ENCODE measurements at places on chromosomes 2 and 18.

DNA sequence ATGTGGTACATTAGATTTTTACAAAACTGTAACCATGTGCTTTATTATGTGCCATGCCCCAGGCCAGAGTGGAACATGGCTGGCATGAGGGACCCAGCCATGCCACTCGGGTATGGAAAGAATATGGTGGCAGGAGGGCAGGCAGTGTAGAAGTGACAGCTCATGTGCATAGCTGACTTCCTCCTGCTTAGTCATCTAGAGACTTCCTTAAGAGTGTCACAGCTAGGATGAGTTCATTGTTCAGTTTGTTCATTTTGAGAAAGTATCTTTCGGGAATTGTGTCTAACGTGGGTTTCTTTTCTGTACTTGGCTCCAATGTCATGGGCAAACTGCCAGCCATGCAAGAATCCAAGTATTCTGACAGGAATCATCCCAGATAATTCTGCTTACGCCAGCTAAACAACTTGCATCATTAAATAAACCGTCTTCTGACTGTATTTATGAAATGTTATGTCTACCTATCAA, 94.3 kb upstream of the ITGB6 start:
- no peak for DNase-seq

DNA sequence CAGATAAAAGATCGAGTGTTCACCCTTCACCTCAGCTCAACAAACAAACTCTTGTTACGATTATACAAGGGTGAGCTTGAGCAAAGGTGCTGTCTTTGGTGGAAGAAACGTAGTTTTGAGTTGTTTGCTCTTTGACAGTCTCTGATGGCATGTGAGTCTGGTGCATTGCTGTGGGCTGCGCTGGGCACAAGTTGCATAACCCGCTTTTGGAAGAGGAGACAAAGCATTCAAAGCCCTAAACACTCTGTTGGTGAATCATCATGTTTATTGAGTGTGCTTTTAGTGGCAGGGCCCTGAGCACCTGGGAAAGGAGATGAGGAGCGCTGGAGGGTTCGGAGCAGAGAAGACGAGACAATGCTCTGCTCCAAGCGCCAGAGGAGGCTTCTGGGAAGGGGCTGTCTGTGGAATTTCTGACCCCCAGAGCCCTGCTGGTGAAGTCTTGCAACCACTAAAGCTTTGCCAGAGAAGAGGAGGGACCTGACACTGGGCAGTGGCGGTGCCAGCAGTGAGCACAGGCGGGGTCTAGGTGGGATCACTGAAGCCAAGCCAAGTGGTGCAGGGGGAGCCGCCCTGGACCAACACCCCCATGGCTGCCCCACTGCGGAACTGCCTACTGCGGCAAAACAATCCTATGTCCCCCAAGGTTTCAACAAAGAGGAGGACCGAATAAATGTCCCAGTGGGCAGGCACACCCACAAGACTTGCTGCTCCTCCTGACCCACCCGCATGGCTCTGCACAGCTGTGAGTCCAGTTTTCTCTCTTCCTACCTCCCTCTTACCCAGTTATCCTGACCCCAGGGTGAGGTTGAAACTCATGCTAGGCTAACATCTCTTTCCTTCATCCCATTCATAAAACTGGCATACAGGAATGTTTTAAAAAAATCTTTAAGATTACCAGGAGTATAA, 64.0 kb downstream of the TNFRSF11A start:
- no peak for DNase-seq

DNA sequence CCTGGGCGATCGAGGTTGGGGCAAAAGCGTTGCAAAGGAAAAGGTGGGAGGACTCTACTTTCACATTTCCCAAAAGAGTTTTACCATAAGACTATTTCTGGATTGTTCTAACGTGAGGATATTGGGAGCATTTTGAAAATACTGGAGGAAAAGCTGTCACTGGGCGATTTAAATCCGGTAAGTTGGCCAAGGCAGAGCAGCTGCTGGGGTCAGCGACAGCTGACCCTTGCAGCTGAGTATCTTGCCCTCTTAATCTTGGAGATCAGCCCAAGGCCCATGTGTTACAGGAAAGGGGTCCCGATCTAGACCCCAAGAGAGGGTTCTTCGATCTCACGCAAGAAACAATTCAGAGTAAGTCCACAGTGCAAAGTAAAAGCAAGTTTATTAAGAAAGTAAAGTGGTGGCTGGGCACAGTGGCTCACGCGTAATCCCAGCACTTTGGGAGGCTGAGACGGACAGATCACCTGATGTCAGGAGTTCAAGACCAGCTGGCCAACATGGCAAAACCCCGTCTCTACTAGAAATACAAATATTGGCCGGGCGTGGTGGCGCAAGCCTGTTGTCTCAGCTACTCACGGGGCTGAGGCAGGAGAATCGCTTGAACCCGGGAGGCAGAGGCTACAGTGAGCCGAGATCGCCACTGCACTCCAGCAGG, 964 bp upstream of the ST3GAL5 start:
- DNase-seq, result no peak

GRCh38 chr2:210387074-210387473, 72.1 kb upstream of the MYL1 start:
- DNase-seq, result no peak

DNA sequence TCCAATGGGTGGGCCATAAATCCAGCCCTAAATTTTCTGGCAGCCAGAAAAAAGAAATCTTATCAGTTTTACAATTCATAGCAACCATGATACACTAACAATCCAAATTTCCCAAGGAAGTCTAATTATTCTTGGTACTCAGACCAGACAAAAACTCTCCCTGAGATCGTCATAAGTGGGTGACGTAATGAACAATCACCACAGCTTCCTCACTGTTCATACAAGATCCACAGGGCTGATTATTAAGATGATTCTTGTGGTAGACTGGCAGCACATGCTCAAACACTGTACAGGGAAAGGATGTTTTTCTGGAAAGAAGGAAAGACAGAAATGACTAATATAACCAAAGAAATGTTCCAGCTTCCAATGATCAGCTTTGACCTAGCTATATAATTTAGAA, 178.3 kb upstream of the CRIM1 start:
- no peak for DNase-seq

DNA sequence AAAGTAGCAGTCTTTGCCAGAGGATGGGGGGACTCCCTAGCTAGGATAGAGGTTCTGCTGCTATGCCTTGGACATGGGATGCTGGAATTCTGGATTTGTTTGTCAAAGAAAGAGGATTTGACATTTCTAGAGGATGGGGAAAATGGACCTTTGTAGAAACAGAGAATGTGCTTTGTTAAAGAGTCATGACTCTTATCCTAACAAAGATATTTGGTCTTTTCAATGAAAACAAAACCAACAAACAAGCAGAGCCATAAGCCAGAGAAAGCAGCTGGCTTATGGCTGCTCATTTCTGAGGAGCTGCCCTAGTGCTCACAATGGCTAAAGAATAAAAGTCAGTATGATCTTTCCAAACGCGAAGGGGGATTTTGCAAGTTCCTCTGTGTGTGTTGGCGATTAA, 40.8 kb upstream of the MAPRE2 start:
- no peak for DNase-seq

- DNase-seq, result no peak
Observed at GRCh38 chr2:26640331-26640745, 828 bp downstream of the CIB4 start.

DNA sequence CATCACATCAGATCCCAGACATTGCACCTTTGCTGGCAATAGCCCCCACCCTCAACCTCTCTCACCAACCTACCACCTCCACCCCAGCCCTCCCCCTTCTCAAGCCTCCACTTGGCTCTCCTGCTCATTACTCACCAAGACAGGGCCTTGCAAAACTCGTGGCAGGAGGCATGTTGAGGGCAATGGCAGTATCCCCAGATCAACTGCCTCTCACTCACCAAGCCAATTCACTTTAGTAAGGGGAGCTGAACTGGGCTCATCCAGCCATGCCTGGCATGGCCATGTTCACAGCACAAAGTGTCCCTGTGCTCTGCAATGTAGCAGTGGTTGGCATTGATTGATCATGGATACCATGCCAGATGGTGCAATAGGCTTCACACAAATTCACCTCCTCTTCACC, 46.3 kb upstream of the TEX51 start:
- no peak for DNase-seq

GRCh38 chr2:218320704-218321336, 28.5 kb upstream of the TMBIM1 start:
- no peak for DNase-seq

GRCh38 chr2:206876216-206876860, 63.0 kb upstream of the CPO start:
- DNase-seq, result no peak

GRCh38 chr18:13218368-13218991, at the start of gene LDLRAD4:
TSS of gene LDLRAD4 (plus strand) at chr18:13218760.
- no peak for DNase-seq

GRCh38 chr2:189020179-189020578, 46.0 kb downstream of the COL3A1 start:
- no peak for DNase-seq

GRCh38 chr2:156884216-156884615, 373.3 kb upstream of the GALNT5 start:
- DNase-seq, result no peak

GRCh38 chr2:69118609-69119008, 105.6 kb downstream of the ANTXR1 start:
- DNase-seq, result no peak

GRCh38 chr2:218009231-218009630, 6.4 kb upstream of the TNS1 start:
- no peak for DNase-seq

DNA sequence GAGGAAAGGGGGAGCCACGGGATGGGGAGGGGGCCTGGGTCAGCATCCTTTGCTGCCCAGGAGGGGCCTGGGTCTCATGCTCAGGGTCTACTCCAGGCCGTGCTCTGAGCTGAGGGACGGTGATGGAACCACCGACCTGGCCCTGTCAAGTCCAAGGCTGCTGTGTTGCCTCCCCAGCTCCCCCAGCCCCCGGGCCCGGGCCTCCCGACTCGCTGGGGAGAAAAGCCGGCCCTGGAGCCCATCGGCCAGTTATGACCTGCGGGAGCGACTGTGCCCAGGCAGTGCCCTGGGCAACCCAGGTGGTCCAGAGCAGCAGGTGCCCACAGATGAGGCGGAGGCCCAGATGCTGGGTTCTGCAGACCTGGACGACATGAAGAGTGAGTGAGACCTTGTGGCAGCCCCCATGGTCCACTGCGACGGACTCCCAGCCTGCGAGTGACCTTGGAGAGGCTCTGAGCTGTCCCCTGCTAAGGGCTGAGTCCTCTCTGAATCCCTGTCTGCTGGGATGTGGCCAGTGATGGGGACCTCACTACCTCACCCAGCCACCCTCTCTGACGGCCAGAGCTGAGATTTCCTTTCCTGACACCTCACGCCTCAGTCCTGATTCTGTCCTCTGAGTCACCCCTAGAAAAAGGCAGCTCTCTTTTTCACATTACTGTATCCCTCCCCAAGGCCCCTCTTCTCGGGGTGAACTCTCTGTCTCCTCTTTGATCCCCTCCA, 2.7 kb downstream of the SLC4A3 start:
- no peak for DNase-seq

- DNase-seq, result no peak
Observed at GRCh38 chr18:57150828-57151227, 3.9 kb downstream of the BOD1L2 start.

GRCh38 chr18:75090336-75090735, 118.6 kb downstream of the PTGR3 start:
- DNase-seq, result no peak

- DNase-seq, result no peak
Observed at GRCh38 chr2:10471955-10472354, 23.8 kb upstream of the ODC1 start.

- DNase-seq, result no peak
Observed at GRCh38 chr18:70576276-70577022, 287.6 kb downstream of the SOCS6 start.

- DNase-seq, result no peak
Observed at GRCh38 chr2:31329081-31329625, 85.4 kb downstream of the XDH start.

DNA sequence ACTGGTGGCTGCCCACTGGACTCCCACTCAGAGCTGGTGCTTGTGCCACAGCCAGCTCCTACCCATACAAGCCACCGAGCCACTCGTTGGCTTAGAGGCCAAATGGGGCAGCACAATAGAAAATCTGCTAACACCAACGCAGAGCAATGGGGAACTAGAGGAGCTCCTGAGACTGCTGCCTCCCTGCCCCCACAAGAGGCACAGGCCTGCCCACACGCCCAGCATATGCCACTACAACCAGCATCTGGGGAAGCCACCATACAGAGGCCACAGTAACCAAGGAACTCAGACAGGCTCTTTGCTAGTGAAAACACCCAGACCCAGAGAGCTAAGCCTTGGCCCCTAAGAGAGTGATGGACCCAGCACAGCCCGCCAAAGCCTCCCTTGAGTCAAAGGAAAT, 231.2 kb upstream of the RAB6C start:
- DNase-seq, result no peak

GRCh38 chr18:22552254-22552653, 134.5 kb upstream of the CTAGE1 start:
- no peak for DNase-seq

DNA sequence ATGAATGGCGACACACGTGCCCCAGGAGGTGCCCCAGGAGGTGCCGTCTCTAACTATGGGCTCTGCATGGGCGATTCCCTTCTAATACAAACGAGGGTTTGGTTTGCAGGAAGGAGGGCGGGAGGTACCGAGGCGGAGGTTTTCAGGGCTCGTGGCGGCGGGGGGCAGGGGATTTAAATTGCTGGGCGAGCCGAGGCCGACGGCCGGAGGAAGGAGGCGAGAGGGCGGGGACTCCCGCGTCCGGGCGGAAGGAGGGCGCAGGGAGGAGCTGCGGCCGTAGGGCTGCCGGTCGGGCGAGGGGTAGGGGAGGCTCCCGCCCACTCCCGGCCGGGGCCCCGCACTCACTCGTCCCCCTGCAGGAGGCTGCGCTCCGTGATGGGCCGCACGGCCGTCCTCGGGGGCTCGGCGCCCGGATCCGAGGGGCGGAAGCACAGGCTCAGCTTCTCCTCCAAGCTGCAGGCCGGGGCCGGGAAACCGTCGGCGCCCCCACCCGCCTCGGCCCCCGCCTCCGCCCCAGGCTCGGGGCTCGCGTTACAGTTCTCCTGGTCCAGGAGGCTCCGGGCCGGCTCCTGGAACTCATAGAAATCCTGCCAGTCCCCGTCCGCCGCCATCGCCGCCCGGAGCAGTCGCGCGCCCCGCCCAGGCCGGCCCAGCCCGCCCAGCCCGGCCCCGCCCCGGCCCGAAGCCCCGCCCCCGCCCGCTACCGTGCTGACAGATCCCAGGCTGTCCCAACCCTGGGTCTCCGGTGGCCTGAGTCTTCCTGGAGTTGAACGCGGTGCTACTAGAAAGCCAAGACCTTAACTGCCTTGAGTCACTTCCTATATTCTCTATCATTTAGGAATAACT, at the start of gene FEZ2:
FEZ2 (minus strand) TSS at position 637 of the 846 bp plus-strand sequence; CDS start at position 611, 26 bp downstream.
- no peak for DNase-seq

- no peak for DNase-seq
Observed at GRCh38 chr18:69484699-69485396, 84.2 kb downstream of the DOK6 start.

DNA sequence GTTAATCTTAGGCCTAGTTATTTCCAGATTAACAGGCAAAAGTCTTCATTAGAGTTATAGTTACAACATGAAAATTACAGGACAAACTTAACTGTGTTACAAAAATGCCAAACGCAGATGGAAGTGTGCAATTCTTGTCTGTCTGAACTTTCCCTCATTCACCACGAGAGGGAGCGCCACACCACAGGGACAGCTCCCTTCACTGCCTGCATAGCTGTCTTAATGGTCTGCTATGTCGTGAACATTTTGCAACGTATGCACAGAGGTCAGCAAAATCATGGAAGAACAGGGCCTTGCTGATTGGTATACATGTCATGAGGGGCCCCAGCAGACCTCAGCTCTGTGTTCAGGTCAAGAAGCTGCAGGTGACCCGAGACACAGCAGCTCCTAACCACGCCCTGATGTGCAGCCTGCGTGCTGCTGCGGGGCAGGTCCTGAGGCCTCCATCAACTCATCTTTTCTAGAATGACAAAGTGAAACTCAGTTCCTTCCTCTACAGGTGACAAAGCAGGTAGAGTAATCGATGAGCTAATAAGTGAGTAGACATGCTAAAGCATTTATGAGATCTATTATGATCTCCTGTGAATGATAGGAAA, 78.8 kb upstream of the ATP8B1 start:
- DNase-seq, result peak; percentile 30
